HepG2 (cell line): ENCODE measurements at places on chromosomes 11 and 22.
A peak's percentile ranks its signal among the peaks of the same experiment; 100 is the strongest.

DNA sequence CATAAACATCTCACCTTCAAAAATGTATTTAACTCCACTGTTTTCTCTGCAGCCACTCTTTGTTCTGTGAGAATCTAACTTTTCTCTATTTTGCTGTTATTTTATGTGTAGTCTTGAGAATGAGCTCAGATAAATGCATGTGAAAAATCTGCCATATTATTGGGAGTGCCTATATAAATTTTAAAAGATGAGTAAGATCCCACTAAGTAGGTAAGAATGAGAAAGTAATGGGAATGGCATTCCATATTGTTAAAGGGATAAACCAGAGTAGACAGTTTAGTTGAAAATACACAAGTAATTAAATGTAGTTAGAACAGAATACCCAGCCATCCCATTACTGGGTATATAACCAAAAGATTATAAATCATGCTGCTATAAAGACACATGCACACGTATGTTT lies 817.2 kb downstream of the FAM181B start:
- no peak for DNase-seq

DNA sequence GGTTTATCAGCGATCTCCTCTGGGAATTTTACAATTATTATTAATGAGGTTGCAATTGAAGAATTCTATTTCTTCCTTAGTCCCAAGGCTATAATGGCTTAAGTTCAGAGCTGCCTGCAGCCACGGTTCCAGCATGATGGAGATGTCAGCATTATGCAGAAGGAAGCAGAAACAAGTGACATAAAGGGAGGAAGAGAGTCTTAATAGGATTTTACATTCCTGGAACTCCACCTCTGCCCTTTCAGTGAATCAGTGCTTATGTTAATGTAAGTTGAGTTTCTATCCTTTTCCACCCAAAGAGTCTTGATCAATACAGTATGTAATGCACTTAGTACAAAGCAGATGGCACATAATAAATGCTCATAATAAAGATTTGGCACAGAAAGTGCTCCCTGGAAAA lies 11.6 kb upstream of the NRGN start:
- no peak for DNase-seq

DNA sequence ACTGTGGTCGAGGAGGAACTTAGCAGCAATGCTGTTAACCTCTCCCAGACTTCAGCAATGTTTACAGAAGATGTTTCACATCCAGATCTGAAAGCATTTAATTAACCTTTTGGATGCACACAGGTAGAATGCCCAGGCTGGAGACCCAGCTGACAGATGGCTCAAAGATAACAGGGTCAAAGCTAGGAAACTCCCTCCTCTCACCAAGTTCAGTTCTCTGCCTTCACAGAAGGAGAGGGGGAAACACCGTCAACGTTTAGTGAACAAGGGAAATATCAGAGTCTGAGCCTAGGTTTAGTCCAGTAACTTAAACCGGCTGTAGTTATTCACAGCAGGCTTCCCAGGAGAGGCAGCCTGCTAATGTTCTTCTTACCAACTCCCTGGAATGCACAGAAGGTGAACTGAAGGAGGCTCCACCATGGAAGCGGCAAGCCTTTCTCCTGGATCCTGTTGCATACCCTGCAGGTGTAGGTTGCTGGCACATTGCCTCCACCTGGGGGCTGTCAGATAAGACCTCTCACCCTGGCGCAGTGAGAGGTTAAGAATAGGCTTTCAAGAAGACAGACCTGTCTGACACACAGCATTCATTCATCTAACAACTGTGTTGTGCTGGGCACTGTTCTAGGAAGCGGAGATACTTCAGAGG lies 23.5 kb upstream of the ANKK1 start:
- DNase-seq: no peak

- no peak for DNase-seq
These were observed 3.8 kb downstream of the OR51V1 start for GRCh38 chr11:5196731-5197130.

DNA sequence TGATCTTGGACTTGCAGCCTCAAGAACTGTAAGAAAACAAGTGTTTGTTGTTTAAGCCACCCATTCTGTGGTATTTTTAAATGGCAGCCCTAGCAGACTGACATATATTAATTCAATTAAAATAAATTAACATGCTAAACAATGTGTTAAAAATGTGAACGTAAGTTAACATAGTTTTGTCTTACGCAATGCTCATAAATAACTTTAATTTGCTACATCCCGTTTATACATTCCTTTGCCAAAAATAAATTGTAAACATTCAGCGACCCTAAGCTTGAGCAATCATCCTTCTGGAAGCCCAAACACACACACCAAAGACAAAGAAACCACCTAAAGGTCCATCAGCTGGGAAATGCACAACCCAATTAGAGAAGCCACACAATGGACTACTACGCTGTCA lies 70.4 kb downstream of the CELSR1 start:
- no peak for DNase-seq

GRCh38 chr11:69889400-69890318 lies 70.4 kb upstream of the FGF3 start:
- no peak for DNase-seq

- no peak for DNase-seq
These were observed 26.9 kb upstream of the TENM4 start for GRCh38 chr11:79467761-79468160.

- no peak for DNase-seq
These were observed 19.4 kb downstream of the PIWIL4 start for GRCh38 chr11:94586546-94586945.

- no peak for DNase-seq
These were observed 4.2 kb downstream of the PTPMT1 start for GRCh38 chr11:47569646-47570045.

DNA sequence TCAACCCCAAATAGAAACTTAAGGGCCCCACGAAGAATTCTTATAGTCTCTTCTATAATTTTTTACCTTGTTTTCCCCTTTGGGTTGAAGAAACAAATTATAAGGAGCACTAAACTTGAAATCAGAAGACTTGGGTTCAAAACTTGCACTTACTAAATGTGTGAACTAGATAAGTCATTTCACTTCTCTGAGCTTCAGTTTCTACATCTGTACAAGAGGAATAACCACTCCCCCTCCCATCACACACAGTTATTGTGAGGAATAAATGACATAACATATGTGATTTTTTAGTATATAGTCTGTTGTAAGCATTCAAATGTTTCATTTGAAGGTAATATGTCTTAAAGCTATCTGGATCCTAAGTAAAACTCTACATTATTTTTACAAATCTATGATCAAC lies 78.8 kb downstream of the LIF start:
- DNase-seq: no peak

DNA sequence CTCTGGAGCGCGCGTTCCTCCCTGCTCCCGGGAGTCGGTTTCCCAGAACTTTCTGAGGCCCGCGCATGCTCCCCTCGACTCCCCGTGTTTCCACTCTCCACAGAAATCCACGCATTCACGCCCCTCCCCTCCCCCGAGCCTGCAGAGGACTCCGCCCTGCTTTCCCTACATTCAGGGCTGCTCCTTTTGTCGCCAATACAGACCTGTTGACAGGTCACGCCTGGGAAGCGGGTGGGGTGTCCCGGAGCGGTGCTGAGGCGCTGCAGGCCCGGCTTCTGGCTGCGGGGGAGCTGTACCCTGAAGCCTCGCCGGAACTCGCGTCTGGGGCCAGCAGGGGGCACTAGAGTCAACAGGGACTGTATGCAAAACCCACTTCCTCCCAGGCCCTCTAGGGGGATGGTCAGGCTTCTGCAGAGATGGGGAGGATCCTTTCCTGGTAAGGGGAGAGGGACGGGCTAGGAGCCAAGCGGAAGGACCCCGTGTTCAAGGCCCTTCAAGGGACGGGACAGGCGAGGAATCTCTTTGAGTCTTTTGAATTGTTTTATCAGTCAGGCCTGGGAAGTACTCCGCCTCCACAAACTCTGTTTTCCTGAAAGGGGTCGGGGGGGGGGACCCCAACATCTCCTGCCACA lies at the start of gene PRAME:
TSS of gene PRAME (minus strand) at position 294 of the 632 bp plus-strand sequence. CDS start 2,433 bp downstream, outside the sequence.
- peak; percentile 79 for DNase-seq
